ENCODE measurements at places on chromosomes 2 and 18.

DNA sequence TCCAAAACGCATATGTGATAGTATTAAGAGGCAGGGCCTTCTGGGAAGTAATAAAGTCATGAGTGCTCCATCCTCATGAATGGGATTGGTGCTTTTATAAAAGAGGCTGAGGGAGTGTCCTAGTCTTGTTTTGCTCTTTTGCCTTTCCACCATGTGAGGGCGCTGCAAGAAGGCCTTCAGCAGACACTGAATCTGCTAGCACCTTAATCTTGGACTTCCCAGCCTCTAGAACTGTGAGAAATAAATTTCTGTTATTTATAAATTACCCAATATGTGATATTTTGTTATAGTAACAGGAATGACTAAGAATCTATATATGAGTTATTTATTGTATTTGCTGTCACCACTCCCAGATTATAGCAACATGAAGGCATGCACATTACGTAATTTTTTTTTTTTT, 63.5 kb downstream of the PLA2R1 start:
- no peak for DNase-seq

- no peak for DNase-seq
Observed at GRCh38 chr2:142596334-142597088, 281.0 kb upstream of the KYNU start.

- no peak for DNase-seq
Observed at GRCh38 chr18:11496526-11497172, 112.7 kb upstream of the SLC35G4 start.

GRCh38 chr18:5167831-5168230, 29.2 kb downstream of the AKAIN1 start:
- DNase-seq = no peak

DNA sequence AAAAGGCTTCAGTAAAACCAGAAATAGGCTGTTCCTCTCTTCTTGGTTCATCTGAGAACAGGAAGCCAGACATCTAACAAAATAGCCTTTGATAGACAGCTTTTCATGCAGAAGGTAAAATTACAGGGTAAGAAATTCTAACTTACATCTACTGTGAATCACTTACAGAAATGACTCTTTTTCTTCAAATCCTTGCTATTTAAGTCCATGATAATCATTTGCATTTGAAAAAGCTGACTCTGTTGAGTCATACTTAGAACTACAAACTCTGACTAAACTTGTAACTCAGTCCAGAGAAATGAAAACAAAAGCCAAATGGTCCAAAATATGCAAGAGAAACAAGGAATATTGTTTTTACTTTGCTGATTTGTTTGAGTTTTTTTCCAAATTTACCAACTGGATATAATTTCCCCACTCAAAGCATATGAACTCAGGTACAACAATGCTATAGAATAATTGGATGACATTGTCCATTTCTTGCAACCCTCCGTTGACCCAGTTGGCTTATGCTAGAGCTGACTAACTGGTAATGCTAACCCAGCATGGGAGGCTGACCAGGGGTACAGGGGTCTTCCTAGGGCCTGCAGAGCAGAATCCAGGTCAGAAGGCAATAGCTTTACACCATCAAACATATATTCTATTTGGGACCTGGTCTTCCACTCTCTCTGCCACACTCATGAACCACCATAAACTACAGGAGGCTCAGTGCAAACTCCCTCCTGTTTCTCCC, 18.8 kb upstream of the MREG start:
- no peak for DNase-seq

GRCh38 chr18:48395646-48396045, 13.5 kb downstream of the ZBTB7C start:
- DNase-seq = no peak

- DNase-seq = no peak
Observed at GRCh38 chr2:129805899-129806298, 173.6 kb upstream of the RAB6C start.

GRCh38 chr2:160238392-160238791, 38.3 kb upstream of the ITGB6 start:
- DNase-seq = no peak

- no peak for DNase-seq
Observed at GRCh38 chr18:36419188-36419899, 121.8 kb downstream of the FHOD3 start.

DNA sequence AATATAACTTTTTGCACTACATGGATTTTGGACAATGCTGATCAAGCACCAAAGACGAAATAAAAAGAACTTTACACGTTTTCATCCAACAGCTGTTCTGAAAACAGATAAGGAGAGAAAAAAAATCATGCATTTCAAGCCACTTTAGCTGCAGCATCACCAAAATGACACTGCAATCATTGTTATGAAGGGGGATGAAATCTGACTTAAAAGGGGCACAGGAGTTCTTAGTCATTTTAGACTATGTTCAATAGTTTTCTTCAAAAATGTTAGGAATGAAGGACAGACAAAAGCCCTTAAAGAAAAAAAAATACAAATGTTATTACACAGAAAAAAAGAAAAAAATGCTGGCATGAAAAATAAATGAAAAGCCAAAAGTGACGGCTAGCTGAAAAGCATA, 71.2 kb downstream of the CUL3 start:
- DNase-seq = no peak

GRCh38 chr2:3482363-3482821, 36.9 kb downstream of the ADI1 start:
- DNase-seq = no peak

GRCh38 chr2:70785137-70785911, 5.1 kb downstream of the FIGLA start:
- no peak for DNase-seq

DNA sequence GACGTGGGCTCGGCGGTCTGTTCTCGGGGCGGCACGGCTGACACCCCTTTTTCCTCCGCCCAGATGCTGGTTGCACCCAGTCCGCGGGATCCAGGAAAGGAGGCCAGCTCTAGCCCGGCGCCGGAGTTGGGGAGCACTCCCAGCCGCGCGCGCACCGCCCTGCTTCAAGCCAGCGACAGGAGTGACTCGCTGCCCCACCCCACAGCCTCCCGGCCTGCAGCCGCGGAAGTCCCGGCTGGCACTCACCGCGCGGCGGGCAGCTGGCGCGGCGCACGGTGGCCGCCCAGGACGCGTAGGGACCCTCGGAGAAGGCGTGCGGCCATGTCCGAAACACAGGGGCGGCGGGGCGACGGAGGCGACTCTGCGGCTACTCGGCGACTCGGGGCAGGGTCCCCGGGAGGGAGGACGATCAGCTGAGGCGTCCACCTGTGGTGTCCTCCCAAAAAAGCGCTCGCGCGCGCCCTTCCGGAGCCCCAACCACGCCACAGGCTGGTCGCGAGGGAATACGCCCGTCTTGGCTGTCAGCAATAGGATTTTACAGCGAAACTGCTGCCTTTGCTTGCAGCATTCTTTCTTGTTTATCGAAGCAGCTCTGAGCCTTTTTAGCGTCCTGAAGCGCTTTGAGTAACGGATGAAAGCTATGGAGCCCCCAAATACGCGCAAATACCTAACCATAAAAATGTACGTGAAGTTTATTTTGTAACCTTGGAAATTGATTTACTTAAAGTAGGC, at the start of gene ACADL:
TSS of gene ACADL (minus strand) at position 507 of the 732 bp plus-strand sequence. CDS start at position 323, 184 bp downstream.
- no peak for DNase-seq

GRCh38 chr2:219707496-219708285, 80.3 kb downstream of the SLC4A3 start:
- DNase-seq = no peak

DNA sequence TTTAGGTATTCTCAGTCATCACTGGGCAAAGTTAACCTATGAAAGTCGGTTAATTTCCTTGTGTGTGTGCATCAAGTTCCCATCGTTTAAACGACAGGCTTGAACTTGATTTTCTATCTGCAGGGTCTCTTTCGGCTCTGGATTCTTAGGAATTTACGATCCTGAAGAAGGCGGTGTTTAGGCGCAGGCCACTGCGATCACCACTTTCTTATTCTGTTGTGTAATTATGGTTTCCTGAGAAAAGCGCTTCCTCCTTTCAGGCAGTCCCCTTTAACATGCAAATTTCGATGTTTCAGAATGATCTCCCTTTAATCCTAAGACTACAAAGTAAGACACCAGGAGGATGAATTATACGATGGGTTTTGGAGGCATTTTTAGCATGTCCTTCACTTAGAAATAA, 27.9 kb upstream of the MBP start:
- no peak for DNase-seq

DNA sequence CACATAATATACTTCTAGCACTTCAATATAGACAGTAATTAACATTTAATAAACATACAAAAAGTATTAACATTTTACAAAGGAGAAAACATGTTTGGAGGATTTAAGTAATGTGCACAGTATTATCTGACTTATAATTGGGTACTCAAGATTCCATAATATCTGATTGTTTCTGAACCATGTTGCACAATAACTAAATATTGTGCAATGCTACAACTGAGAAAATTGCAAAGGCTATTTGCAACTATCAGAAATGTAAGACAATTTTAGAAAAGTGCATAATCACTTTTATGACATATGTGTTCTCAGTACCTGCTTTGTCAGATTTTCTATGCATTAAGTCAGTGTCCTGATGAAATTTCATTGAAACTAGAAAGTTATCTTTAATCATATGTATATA, 934.6 kb downstream of the SOCS6 start:
- DNase-seq = no peak

DNA sequence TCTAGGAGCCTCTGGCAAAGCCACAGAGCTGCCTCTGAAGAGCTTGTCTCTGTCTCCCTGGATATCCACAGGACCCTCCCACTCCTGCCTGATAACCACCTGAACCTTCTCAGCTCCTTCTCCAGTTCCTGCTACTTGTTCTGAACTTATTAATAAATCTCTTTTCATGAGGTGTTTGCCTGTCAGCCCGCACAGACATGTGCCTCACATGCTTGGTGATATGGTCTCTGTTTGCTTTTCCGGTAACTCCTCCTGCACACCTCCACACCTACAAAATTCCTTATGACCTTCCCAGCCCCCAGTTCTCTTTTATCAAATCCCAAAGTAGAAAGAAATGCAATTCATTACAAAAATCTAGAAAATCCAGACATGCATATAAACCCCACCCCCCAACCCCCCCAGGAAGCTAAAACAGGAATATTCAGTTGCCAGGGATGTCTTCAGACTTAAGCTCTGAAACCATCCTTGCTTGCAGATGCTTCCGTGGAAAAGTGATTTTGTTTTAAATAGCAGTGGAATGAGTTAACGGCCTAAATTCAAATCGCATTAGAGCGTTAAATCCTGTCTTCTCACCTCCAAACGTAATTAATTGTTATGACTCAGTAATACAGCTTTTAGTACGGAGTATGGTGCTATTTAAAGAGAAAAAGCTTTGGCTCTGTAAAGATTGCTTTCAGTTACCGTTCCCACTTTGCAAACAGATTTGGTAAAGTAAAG, 2.1 kb upstream of the PID1 start:
- DNase-seq = no peak

GRCh38 chr2:201464547-201464946, 13.0 kb downstream of the STRADB start:
- no peak for DNase-seq

- DNase-seq = no peak
Observed at GRCh38 chr2:15472133-15472532, 89.0 kb downstream of the NBAS start.

- no peak for DNase-seq
Observed at GRCh38 chr2:169546756-169547155, 26.9 kb downstream of the FASTKD1 start.

- no peak for DNase-seq
Observed at GRCh38 chr18:51430538-51430937, 233.1 kb upstream of the MEX3C start.

GRCh38 chr18:76747676-76748075, 74.7 kb upstream of the ZNF236 start:
- DNase-seq = no peak

DNA sequence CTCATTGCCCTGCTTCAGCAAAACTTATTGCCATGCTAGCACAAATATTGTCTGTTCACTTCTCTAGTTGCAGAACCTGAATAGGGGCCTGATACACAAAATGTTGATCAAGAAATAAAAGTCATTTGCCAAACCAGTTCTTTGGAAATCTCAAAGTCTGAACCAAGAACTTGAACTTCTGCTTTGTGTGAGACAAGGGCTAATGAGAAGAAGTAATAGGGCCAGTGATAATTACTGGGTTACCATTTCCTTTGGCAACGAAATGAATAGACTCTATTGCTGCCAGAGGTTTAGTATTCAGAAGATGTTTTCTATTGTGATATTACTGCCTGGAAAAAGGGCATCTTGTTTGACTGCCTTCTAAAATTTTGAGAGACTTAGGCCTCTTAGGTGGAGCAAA, 35.0 kb downstream of the TMEFF2 start:
- no peak for DNase-seq

GRCh38 chr18:9928646-9929259, 14.9 kb downstream of the VAPA start:
- no peak for DNase-seq

GRCh38 chr2:24543252-24543651, 52.2 kb downstream of the NCOA1 start:
- no peak for DNase-seq

DNA sequence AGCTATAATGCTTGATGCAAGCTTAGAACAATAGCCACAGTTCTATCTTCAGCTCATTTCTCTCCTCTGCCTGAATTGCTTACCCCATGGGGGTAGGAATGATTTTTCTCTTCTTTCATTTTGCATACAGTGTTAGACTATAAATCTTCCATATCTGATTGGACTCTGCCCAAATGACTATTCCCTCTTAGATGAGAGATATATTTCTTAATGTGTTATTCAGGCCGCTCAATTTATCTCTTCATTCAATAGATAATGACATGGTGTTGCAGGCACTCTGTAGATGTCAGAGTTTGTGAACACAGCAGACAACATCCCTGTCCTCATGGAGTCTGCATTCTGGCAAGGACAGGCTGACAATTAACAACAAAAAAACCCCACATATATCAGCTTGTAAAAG, 443.7 kb upstream of the CELF4 start:
- no peak for DNase-seq

DNA sequence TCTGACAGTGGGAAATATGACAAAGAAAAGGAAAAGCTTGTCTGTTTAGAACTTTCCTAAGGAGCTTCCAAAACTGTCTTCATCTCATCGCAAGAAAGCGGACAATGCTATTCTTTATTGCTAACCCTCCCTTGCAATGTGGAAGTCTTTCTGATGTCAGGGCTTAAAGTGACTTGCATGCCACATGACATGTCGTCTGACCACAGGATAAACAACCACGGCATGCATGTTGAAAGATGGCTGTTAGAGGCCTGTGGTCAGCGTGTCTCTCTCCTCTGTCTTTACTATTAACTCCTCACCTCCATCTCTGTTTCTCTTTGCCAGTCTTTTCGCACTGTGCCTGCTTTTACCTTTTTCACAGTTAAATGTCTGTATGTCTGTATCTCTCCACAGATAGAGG, 389.8 kb downstream of the LNPK start:
- DNase-seq = no peak

DNA sequence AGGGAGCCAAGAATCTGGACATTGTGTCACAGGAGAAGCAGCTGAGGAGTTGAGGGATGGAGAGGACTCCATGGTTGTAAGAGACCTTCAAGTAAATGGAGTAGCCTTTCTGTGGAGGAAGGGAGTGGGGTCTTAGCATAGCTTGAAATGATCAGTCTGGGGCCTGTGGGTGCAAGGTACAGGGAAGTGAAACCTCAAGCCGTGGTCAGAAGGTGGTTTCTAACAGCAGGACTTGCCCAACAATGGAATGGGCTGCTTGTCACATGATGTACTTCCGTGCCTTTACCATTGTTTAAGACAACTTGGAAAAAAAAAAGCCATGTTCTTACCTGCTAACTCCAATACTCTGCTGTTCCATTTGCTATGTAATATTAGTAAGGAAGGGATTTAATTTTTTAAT, 140.7 kb downstream of the LDLRAD4 start:
- no peak for DNase-seq

Data from activated CD4-positive, alpha-beta T cell treated with anti-CD3 and anti-CD28 coated beads, Interleukin-2, amount 50 U/mL, for 24 hours (primary cell).